Choroid plexus epithelial cell (primary cell): ENCODE measurements at places on chromosomes 13 and 19.

DNA sequence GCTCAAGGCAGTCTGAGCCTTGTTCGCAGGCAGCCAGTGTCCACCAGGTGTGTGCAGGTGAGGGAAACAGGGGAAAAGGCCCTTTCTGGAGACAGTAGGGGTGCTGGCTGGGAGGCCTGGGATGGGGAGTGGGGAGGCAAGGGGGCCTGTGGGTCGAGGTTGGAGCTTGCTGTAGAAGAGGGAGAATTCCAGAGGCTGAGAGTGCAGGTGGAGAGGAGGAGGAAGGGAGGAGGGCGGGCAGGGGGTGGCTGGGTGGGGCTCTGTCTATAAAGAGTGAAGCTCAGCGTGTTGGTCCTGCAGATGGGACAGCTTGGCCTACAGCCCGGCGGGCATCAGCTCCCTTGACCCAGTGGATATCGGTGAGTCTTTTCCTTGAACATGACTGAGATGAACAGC lies at the start of gene CCL25:
TSS of gene CCL25 (plus strand) at position 297 of the 396 bp plus-strand sequence. CDS start 290 bp downstream, outside the sequence.
- DNase-seq, result no peak

DNA sequence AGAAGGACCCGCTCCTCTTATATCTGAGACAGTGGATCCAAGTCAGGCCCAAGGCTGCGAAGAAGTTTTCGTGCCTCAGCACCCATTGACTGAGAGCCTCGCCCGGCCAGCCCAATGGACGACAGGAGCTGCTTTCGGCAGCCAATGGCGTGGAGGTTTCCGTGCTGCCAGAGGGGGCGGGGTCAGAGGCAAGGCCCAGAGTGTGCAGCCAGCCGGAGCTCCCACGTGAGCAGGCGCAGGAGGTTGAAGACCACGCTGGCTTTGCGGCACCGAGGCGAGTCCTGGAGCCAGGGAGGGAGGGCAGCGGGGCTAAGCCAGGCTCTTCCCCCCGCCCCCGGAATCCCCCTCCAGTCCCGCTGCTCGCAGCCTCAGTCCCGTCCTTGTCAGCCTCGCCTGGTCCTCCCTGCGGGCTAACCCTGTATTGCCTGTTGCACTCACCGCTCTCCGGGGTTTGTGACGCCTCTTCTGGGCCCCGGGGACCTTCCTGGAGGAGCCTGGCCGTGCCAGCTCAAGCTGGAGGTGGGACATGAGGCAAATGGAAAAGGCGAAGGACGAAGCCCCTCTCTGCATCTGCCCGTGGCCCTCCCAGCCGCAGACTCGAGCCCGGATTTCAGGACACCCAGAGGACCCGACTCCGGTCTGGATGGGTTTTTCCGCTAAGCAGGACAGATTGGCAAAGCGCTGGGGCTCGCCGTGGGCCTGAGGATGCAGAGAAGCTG lies 1.5 kb downstream of the IFNL4 start:
- peak; percentile 18 for DNase-seq

DNA sequence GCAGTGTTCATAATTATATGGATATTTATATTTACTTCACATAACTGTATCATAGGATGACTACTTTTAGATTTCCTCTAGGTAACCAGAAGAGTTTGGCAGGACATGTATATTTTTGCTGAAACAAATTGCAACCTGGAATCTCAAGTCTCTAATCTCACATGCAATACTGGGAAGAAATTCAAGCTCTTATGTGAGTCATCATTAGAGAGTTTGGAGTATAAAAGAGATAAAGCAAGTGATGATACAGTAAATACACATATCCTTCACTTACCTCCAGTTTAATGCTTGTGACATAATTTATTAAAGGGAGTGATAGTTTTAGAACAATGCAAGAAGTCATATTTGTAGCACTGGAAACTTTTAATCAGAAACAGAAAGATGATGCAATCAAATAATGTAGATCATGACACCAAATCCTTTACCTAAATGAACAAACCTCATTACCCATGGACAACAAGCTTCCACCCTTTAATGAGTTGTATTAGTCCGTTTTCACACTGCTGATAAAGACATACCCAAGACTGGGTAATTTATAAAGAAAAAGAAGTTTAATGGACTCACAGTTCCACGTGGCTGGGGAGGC lies 15.8 kb upstream of the OR7A17 start:
- peak; percentile 3 for DNase-seq

- peak; percentile 5 for DNase-seq
These were observed 47.8 kb downstream of the UBL3 start for GRCh38 chr13:29802621-29803020.

DNA sequence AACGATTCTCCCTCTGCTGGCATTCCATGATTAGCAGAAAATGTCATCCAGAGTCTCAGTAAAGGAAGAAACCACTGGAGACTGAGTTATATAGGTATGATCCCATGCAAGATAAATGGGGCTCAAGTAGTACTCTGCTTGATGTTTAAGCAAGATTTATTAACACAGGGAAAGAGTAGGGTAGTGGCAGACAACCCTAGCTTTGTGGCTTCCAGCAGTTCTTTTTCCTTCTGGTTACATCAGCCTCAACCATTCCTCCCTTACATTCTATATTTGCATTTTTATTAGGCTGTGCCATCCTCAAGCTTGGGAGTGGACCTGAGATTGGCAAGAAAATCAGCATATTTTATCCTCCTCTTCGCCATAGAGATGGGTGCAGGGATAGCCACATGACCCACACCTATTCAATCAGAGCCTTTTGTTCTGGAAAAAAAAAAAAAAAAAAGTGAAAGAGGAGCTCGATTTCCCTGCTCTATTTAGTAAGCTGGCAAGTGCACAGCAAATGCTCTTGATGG lies 402.1 kb downstream of the ZNF536 start:
- DNase-seq, result no peak

- no peak for DNase-seq
These were observed 100.0 kb downstream of the RNASEH2B start for GRCh38 chr13:51009597-51009996.

GRCh38 chr19:51726049-51726448 lies 2.3 kb upstream of the HAS1 start:
- DNase-seq, result peak; percentile 98
